Mononuclear cell (primary cell): ENCODE measurements at places on chromosomes 12 and 14. TPM values are rescaled to one million over a fixed set of nuclear protein-coding genes. Genes with fewer than 3 reads are reported as not detected.

The RTN1 gene
- 8.0 TPM for total RNA-seq

The RNASE1 gene
- not detected for total RNA-seq

The NFATC4 gene
- 0.10 TPM for total RNA-seq

The KRT82 gene
- not detected for total RNA-seq

The TMPRSS12 gene
- not detected for total RNA-seq

The KSR2 gene
- total RNA-seq = 0.10 TPM

The ASPG gene
- 0.10 TPM for total RNA-seq

The BCDIN3D gene
- 4.7 TPM for total RNA-seq
